Stimulated activated CD4-positive, alpha-beta T cell treated with anti-CD3 and anti-CD28 coated beads, Interleukin-2, amount 100 ng/mL, for 24 hours (primary cell): ENCODE measurements at places on chromosomes 7 and 10.

DNA sequence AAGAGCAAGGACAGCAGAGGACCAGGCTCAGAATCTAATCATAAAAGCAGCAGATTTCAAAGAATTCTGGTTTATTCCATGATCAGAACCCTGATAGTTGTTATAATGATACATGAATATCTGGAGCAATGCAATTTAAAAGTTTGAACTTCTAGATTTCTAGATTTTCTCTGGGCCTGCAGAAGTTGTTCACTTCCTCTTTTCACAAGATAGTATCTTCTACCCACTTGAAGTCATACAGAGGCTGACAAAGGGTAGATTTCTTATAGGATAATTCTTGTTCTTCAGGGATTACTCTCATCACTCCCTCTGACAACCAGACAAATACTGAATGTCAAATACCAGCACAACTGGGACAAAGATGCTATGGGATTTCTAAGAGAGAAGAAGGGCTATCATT lies 320.0 kb upstream of the ETV1 start:
- DNase-seq: no peak

DNA sequence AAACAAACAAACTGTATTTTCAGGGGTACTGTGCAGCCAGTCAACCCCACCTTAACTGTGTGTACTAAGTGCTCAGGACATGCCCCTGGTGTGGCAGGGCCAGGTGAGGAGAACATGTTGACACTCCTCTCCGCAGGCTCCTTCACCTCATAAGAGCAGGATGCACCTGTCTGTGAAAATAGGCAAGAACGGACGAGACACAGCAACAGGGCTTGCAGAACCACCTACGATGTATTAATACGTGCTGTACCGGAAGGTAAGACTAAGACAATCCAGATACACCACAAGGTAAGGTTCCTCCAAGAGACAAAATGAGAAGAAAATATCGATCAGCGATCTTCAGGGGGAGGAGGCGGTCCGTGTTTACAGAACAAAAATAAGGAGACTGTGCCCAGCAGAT lies 65.8 kb upstream of the CAMK2B start:
- no peak for DNase-seq

DNA sequence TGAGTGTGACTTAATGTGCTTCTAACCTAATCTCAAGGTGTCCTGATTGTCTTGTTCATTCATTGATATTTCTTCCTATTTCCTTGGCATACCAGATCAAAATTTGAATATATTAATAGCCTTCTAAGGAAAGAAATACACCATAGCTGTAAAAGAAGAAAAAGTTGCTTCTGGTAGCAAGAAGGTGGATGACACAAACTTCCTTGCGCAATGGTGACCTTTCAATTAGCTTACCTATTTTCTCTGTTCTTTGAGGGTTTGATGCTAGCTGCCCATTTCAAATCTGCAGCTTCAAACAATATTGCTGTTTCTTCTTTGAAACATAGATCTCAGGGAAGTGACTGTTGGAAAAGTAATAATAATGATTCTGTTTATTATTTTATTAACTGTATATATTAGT lies 108.8 kb downstream of the ADAM22 start:
- DNase-seq: no peak

- DNase-seq: no peak
These were observed 415.5 kb downstream of the GLRX3 start for GRCh38 chr10:130551676-130552075.

DNA sequence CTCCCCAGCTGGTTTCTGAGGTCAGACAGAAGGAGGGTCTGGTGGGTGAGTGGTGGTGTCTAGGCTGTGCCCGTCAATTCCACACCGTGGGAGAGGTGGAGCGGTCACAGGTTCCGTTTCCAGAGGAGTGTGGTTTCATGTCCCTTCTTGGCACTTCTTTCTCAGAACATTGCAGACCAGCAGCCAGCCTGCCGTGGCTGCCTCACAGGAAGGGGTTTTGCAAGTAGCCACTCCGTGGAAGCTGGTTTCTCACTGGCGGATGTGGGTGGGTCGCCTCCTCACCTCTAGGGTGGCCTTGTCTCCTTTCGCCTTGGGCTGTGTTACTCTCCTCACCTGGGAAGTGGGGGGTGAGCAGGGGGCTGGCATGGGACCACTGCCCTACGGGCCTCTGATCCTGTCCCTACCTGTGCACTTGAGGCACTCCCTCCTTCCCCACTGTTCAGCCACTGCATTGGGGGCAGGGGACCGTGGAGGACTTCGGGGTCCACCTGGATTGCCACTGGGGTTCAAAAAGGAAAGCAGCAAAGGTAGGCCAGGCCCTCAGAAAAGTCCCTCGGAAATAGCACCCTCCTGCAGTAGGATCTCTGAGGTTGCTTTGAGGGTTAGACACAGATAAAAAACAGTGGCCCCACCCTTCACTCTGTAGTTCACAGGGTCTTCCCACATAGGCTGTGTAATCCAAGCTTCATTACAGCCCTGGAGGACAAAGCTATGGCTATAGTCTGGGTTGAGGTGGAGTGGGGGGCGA lies 33.9 kb downstream of the TSPAN14 start:
- DNase-seq: peak; percentile 60
